ENCODE measurements at places on chromosomes 6 and 20.

- peak; percentile 7 for DNase-seq
These were observed 272.8 kb upstream of the SLC35B3 start for GRCh38 chr6:8707956-8708772.

GRCh38 chr6:42166444-42167141 lies 6.6 kb upstream of the GUCA1A start:
- DNase-seq: peak; percentile 92

- no peak for DNase-seq
These were observed 113.7 kb downstream of the TRIM27 start for GRCh38 chr6:28809947-28810658.

GRCh38 chr6:155717374-155717773 lies 261.7 kb upstream of the NOX3 start:
- DNase-seq: no peak

GRCh38 chr20:16434062-16434664 lies 139.1 kb downstream of the KIF16B start:
- DNase-seq: peak; percentile 50

GRCh38 chr6:166766769-166767168 lies 139.7 kb upstream of the RPS6KA2 start:
- DNase-seq: no peak
